Muscle of arm (tissue), 14 donors: ENCODE measurements at places on chromosomes 6 and 20.

GRCh38 chr20:61185181-61185580 is 66.9 kb upstream of the CDH4 start:
- DNase-seq = no peak

GRCh38 chr20:51366155-51366886 is 176.2 kb downstream of the NFATC2 start:
- DNase-seq = no peak

- no peak for DNase-seq
Measured at GRCh38 chr20:50681359-50682064, 9.8 kb downstream of the RIPOR3 start.

DNA sequence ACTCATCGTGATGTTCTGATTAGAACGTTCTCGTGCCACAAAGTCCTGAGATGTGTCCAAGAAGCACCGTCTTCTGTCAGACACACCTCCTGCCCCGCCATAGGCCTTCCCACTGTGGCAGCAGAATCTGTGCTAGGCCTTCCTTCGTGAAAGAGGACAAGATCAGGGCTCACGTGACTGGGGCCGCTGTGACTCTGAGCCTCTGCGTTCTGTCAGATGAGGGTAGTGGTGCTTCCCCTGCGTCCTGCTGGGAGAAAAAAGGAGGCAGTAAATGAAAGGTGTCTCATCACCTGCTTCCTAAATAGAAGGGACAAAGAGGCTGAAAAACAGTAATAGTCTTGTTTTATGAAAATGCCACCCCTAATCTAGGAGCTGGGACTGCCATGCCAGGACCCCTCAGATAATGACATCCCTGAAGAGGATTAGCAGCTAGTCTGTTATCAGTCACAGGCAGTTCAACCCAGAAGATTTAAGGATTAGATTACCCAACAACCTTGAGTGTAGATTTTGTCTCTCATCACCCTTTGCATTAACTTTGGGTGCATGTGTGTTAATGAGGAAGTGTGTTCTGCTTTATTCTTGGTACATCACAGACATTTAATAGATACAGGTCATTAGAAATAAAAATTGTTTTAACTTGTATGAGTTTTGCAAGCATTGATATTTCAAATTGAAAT is 4.1 kb downstream of the DNAJC5 start:
- DNase-seq = no peak

DNA sequence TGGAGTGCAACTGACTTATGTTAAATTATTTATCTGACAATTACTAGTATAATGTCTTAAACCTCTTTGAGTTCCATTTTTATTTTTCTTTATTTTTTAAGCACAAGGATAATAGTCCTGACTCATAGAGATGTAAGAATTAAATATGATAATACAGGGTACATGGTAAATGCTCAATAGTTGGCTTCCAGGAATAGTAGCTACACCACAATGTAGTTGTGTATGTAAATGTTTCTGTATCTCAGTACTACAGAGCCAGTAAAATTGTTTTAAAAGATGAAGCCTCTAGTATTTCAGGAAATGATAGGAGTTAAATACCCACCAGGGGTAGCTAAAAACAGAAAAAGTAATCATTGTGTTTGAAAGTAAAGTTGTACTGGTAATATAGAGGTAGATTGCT is 487.4 kb upstream of the IRAK1BP1 start:
- DNase-seq = no peak

DNA sequence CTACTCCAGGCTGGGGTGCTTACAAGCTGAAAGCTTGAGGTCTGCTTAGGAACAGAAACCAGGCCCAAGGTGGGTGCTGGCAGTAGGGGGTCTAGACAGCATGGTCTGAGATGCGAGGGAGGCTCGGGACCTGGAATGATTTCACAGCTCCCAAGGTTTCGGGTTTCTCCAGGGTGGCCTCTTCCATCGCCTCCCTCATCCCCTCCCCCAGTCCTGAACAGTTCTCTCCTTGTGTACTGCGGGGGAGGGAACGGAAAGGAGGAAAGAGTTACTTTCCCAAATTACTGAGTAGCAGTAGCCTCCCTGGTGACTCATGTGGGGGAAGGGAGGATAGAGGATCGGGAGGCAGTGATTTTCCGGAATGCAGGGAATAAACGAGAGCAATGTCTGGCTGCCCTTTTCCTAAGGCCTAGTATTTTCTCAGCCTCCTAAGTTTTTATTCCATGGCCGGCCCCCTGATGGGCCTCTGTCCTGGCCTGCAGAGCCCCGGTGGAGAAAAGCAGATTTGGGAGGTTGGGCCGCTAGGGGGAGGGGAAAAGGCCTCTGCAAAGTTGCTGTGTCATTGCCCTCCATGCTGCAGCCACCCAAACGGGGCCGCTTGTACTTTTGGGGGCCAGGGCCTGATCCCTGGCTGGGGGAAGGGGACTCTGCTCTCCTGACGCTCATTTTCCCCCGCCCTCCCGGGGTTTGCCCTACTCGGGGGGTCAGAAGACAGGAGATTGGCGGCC is 1.5 kb downstream of the BRD2 start:
- DNase-seq = peak; percentile 89

GRCh38 chr20:21378259-21378658 is 19.1 kb downstream of the NKX2-4 start:
- DNase-seq = no peak

DNA sequence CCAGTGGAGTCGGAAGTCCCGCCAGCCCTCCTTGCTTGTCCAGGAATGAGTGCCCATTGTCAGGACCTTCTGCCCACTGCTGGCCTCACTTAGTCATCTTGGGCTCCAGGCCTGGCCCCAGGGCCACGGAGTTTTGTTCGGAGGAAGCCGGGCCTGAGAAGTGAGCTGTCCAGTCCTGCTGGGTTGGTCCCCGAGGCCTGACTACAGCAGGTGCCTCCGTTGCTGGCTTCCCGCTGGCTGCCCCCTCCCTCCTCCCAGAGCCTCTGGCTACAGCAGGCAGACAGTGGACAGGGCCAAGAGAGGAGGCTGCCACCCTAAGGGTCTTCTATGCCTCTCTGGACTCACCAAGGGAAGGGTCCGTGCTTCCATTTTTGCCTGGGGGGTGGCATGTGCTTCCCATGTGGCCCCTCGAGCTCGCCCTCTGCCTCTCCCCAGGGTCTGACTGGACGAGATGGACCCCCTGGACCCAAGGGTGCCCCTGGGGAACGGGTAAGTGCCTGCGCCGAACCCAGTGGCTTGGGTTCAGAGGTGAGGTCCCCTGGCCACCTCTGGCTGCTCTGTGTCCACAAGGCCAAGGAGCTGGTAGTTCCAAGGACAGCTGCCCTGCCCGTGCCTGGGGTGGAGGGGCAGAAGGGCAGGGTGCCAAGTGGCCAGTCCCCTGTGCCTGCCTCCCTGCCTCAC is 2.8 kb downstream of the COL9A3 start:
- DNase-seq = no peak

DNA sequence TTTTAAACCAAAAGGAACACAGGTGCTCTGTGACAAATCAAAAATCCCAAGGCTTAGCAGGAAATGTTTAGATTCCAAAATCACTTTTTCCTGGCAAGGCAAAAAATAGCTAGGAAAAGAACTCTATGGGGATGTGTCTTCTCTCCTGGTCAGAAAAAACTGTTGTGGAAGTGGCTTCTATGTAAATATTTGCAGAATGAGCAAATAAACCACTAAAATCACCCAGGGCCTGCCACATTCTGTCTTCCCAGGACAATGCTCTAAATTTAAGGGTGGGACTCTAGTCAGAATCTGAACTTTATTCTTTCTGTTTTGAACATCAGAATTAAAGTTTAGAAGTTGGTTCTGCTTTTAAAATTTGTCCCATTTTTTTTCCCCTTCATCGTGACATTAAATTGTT is 29.3 kb downstream of the GCM1 start:
- DNase-seq = peak; percentile 21

DNA sequence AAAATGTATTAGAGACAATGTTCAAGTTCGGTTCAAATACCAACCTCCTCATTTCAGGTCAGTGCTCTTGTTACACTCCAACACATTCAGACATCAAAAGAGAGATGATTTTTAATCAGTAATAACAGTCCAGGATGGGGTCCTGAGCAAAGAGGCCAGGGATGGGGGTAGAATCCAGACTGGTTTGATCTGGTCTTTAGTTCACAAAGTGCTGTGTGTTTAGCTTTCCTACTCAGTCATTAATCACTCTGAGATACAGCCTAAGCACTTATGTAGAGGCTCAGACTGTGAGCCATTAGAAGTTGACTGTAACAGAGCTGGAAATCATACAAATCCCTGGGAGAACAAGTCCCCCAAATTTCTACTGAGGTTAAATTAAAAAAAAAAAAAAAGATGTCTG is 241.6 kb downstream of the PTPRK start:
- DNase-seq = no peak

DNA sequence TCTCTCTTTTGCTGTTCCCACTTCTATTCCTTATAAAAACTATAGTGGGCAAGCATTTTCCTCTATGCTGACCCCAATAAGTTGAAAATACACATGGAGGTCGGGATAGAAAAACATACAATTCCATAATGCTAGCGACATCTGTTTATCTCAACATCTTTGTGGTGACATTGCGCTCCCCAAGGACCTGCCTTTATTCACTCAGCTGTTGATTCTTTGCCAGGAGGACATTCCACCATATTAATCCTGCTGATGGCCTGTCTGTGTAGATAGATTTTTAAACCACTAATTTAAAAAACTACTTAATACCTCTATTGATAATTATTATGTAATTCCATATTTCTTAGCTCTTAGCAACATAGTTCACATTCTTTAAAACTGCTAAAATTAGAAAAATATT is 555.3 kb upstream of the MAP3K7 start:
- no peak for DNase-seq

DNA sequence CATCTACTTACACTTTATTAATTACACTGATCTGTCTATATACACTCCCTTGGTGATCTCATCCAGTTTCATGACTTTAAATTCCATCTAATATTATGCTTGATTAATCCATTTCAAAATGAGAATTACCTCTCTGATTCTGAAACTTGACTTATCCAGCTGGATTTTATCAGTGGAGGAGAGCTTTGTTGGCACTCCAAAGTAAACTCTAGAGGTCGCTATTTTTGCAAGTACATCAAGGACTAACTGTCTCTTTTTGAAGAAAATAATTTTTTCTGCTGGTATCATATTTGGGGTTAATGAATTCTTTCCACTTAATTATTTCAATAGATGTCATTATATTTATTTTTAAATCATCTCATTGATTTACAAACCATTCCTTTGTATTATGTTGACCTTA is 630.3 kb upstream of the MAN1A1 start:
- no peak for DNase-seq

GRCh38 chr6:21893793-21894192 is 300.2 kb downstream of the SOX4 start:
- DNase-seq = no peak

- DNase-seq = no peak
Measured at GRCh38 chr20:23156170-23156841, 70.2 kb upstream of the CD93 start.

DNA sequence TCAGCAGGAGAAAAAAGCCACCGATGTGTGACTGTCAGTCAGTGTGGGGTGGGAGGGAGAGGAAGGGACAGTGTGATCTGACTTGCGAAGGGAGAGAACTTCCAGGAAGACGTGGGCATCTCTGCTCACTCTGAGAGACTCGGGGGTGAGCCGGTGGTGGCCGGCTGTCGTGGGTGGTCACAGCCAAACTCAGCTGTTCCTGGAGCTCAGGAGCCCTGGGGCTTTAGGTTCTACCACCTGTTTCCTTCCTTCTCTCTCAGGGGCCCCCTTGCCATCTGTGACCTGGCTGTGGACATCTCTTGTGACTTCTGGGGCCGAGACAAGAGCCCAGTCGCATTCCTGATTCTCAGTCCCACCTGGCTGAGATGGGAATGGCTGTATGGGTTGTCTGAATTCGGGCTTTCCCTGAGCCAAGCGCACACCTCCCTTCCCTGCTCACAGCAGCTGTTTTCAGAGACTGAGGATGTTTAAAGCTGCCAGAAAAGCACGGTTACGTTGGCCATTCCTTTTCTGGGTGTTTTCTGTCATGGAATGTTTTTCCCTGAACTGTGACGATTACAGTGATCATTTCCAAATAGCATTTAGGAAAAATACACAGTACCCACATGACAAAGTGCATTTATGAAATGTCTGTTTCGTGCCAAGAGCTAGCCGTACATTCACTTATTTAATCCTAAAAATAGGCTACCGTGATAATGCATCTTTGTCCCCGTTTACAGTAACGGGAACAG is 36.5 kb downstream of the SYNJ2 start:
- DNase-seq = peak; percentile 71

GRCh38 chr6:33627876-33628275 is 6.8 kb downstream of the ITPR3 start:
- DNase-seq = no peak

GRCh38 chr20:63377256-63377941 is 16.2 kb upstream of the CHRNA4 start:
- no peak for DNase-seq

DNA sequence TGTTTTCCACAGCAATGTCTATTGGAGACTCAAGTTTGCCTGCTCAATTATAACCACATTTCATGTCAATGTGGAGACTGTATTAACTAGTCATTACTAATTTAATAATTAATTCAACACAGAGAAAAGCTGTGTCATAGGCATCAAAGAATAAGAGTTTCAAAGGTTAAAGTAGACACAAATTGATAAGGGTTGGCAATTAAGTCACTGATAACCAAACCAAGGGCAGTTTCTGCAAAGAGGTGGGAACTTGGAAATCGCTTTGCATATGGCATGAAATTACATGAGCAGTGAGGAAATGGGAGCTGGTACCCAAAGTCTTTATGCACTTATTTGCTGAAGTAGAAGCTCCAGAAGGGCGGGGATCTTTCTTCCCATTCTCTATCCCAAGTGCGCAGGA is 34.2 kb downstream of the GCLC start:
- DNase-seq = no peak

DNA sequence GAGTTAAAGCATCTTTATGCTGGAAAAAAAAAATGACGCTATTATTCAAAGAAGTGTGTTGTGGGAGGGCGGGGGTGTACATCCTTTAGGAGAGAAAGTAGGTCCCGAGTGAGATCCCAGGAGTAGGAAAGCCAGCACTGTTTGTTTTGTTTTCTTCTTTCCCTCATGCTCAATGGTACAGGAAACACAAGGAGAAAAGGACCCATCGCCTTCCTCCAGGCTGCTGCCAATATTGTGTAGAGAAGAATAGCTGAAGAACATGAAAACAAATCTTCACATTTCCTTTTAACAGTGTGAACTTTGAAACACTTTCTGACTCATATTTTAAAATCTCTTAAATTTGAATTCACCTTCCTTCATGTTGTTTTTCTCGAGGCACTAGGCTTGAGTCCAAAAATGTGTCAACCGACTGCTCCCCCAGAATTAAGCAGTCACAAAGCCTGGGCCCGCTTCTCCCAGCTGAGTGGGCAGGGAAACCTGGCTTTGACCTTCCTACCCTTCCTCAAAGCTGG is 22.3 kb downstream of the PPP1R16B start:
- no peak for DNase-seq

DNA sequence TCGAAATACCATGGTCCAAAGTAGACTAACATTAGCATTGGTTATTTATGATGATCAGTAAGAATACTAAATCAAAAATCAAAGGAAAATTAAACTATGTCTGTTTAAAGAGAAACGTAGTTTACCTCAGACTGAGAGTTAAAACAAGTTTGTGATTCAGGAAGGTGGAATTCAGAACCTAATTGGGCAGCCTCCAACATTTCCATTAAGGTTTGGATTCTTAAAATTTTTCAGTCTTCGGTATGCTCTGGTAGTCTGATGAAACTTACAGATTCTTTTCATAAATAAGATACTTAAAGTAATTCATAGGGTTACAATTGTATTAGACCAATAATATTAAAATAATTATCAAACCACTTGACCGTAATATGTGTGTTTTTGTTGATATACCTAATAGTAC is 18.6 kb downstream of the HFE start:
- DNase-seq = no peak

GRCh38 chr6:81906709-81907204 is 154.3 kb upstream of the TENT5A start:
- no peak for DNase-seq

- DNase-seq = no peak
Measured at GRCh38 chr6:82072121-82072521, 175.4 kb downstream of the IBTK start.
